ENCODE measurements at places on chromosomes 3 and 15. TPM values are rescaled to one million over a fixed set of nuclear protein-coding genes. Genes with fewer than 3 reads are reported as not detected.

Gene CACNA1D
- 24.2 TPM for total RNA-seq

Gene TNFSF10
- 84.3 TPM for total RNA-seq

GRCh38 chr3:132963786-132964185 lies 74.4 kb upstream of the TMEM108 start:
- no peaks in the 10 kb centered on the region for H3K4me1 ChIP-seq
- H3K27me3 ChIP-seq: no peaks in the 10 kb centered on the region
- DNase-seq: no peak
- no peak overlapping the region for H3K4me3 ChIP-seq
- H3K36me3 ChIP-seq: no peaks in the 10 kb centered on the region

DNA sequence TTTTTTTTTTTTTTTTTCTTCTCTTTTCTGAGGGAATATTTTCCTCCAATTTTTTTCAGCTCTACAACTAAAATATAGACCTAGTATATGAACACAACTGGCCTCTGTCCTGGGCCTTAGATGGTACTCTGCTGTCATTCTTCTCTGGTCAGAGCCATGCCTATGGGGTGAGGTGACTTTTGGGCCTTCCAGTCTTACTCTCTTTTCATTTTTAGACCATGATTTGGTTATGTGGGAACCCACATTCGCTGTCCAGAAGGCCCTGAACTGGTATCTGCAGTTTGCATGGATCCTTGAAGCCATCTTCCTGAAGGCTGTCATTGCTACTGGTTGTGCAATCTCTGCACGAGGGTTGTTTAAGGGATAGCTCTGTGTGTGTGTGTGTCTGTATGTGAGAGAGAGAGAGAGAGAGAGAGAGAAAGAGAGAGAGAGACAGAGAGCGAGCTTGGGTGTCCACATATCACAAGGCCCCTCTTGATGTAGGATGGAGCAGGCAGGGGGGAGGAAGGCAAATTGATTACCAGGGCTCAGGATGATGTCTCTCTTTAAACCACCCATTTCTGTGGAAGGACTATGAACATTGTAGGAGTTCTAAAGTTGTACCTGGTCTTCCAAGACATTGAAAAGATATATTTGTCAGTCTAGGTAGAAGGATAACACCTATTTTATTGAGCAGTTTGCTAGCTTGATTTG lies 6.9 kb downstream of the TGFBR2 start:
- H3K36me3 ChIP-seq: no peaks in the 10 kb centered on the region
- H3K4me1 ChIP-seq: peaks cover 100% of the 10 kb centered on the region
- no peaks in the 10 kb centered on the region for H3K27me3 ChIP-seq
- no peak for DNase-seq

Gene PRR23E
- total RNA-seq: not detected

DNA sequence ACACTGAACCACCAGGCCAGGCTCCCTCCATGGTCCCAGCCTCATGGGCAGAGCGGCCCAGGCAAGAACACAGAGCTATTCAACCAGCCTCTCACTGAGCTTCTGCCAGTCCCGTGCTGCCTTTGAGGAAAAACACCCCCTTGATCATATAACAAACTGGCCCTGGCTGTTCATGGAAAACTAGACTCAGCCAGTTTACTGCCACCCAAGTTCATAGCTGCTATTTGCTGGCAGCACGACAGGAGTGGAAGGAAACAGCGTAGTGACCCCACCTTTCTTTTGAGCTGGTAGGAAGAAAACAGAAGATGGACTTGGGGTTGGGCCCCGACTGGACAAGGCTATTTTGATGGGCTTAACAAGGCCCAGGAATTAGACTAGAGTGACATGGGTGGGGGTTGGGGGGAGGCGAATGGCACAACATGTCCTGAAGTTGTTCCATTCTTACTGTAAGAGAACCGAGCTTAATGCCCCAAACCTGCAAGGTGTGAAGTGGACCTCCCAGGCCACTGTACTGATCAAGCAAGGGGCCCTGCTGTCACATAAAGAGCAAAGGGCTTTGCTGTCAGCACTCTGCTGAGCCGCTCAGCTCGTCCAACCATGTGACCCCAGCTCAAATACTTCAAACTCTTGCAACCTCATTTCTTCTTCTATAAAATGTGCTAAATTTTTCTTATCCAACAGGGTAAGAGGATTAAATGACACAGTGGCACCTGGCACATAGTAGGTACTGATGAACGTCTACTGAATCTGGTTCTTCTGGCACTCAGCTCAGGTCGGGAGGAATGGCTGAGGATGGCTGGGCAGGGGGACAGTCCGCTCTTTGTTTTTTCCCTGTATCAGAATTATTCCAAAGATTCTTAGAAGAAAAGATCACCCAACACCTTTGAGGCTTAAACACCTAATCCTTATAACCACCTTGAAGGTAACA lies 1.6 kb downstream of the FBXL22 start:
- no peaks in the 10 kb centered on the region for H3K36me3 ChIP-seq
- no peaks in the 10 kb centered on the region for H3K27me3 ChIP-seq
- H3K4me1 ChIP-seq: peaks cover 98% of the 10 kb centered on the region
- DNase-seq: no peak
- no peak overlapping the region for H3K4me3 ChIP-seq

Gene NUTM1
- not detected for total RNA-seq

DNA sequence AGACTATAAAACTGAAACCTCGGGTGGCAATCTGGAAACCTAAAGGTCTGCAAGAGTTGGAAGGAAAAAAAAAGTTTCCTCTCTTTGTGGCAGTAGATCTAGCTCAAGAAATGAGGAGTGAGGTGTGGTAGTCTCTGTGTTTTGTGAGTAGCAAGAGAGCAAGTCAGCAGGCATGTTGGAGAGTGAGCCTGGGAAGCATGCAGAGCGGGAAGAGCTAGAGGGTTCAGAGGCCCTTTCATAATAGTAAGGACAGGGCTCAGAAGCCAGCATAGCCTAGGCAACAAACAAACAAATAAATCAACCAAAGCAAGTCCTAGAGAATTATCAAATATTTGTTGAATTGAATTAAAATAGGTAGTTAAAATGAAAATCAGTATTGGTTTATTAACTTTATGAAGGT lies 189.7 kb upstream of the CBLB start:
- DNase-seq: no peak
- no peak overlapping the region for H3K4me3 ChIP-seq
- no peaks in the 10 kb centered on the region for H3K27me3 ChIP-seq
- H3K27ac ChIP-seq: no peak overlapping the region
- no peaks in the 10 kb centered on the region for H3K4me1 ChIP-seq
- H3K36me3 ChIP-seq: no peaks in the 10 kb centered on the region

GRCh38 chr15:57333487-57333886 lies 42.8 kb upstream of the CGNL1 start:
- no peaks in the 10 kb centered on the region for H3K36me3 ChIP-seq
- H3K4me1 ChIP-seq: no peaks in the 10 kb centered on the region
- H3K27ac ChIP-seq: no peak overlapping the region
- no peak for DNase-seq
- H3K27me3 ChIP-seq: no peaks in the 10 kb centered on the region

DNA sequence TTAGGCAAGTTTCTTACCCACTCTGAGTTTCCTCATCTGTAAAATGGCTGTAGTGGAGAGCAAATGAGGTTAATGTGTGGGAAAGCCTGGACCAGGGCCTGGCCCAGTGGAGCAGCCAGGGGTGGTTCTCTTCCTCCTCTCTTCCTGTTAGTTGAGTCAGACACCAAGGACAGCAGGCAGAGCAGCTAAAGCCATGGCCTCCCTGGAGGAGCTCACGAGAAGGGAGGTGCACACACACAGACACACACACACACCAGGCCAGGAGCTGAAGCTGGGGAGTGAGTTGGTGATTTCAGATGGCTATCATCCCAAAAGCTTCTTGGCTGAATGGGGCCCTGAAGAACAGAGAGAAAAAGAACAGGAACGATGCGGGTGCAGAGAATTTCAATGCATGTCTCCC lies 33.2 kb upstream of the TSPAN3 start:
- no peak for DNase-seq
- no peaks in the 10 kb centered on the region for H3K27me3 ChIP-seq
- H3K4me3 ChIP-seq: no peak overlapping the region
- no peaks in the 10 kb centered on the region for H3K36me3 ChIP-seq
- peaks cover 41% of the 10 kb centered on the region for H3K4me1 ChIP-seq
- no peak overlapping the region for H3K27ac ChIP-seq

DNA sequence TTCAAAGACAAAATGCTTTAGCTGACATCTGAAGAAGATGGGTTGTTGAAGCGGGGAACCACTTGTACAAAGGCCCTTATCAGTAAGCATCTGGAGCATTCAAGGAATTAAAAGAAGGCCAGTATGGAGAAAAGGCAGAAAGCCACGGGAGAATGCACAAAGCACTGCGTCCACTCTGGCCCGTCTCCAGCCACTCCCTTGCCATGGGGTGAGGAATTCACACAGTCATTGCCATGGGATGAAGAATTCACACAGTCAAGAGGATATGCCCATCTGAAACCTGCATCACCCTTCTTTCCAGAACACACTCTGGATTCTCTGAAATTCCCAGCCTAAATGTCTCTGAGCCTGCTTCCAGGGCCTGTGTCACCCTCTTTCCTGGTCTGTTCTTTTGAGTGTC lies 26.7 kb upstream of the STAG1 start:
- H3K4me1 ChIP-seq: no peaks in the 10 kb centered on the region
- no peaks in the 10 kb centered on the region for H3K27me3 ChIP-seq
- DNase-seq: no peak
- H3K36me3 ChIP-seq: no peaks in the 10 kb centered on the region
- H3K4me3 ChIP-seq: no peak overlapping the region

Gene ADAMTSL3
- total RNA-seq: 5.7 TPM

DNA sequence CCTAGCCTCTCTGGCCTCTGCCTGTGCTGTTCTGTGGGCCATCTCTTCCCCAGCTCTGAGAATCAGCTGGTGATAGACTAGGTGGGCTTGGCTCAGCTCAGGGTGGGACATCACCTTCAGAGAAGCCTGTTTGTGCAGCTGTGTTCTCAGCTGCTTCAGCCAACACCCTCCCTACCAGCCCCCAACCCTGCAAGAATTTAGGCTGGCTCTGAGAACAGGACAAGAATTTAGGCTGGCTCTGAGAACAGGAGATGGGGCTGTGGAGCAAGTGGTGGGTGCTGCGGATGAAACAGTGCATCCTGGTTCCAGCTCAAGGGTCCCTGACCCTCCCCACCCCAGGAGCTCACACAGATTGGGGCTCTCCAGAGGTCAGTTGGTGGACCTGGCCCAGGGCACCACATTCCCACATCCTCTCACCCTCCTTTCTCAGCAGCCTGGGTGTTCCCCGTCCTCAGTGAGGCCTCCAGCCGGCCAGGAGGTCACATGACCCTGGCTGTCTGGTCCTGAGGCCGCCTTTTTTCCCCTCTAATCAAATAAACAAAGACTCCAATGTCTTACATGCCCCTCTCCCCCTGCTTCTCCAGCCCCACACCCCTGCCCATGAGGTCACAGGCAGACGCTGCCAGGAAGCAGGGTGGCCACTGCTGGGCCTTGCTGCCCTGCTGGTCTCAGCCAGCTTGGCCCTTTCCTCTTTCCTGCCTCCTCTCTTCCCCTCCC lies 14.9 kb downstream of the PLEKHO2 start:
- H3K4me3 ChIP-seq: no peak overlapping the region
- no peak for DNase-seq
- H3K36me3 ChIP-seq: peaks cover 95% of the 10 kb centered on the region
- H3K27ac ChIP-seq: peak overlapping the region; percentile 77
- no peaks in the 10 kb centered on the region for H3K27me3 ChIP-seq

Gene TRIM42
- not detected for total RNA-seq

- no peaks in the 10 kb centered on the region for H3K36me3 ChIP-seq
- no peaks in the 10 kb centered on the region for H3K4me1 ChIP-seq
- H3K27me3 ChIP-seq: no peaks in the 10 kb centered on the region
- H3K27ac ChIP-seq: no peak overlapping the region
- H3K4me3 ChIP-seq: no peak overlapping the region
- DNase-seq: no peak
These were observed 351.2 kb upstream of the SGO1 start for GRCh38 chr3:20537234-20537633.

Gene ARGFX
- not detected for total RNA-seq

DNA sequence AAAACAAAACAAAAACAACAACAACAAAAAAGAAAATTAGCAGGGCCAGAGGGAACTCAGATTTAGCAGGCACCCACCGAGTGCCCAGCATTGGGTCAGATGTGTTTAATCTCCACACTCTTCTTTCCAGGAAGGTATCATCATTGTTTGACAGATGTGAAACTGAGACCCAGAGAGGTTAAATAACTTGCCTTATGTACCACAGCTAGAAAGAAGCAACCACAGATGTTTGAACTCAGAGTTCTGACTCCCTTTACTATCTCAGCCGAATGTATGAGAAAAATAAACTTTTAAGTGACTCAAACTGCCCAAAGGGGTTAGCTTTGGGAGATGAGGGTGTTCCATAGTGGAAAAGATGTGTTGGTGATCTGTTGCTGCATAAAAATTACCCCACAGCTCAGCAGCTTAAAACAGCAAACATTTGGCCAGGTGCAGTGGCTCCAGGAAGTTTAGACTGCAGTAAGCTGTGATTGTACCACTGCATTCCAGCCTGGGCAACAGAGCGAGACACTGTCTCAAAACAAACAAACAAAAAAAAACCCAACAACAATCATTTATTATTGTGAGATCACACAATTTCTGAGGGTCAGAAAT lies 4.5 kb upstream of the RPP25 start:
- no peaks in the 10 kb centered on the region for H3K36me3 ChIP-seq
- H3K27ac ChIP-seq: peak overlapping the region; percentile 30
- H3K4me3 ChIP-seq: no peak overlapping the region
- peaks cover 54% of the 10 kb centered on the region for H3K4me1 ChIP-seq
- DNase-seq: no peak

Gene PSTPIP1
- total RNA-seq: 92.4 TPM

- H3K27ac ChIP-seq: no peak overlapping the region
- no peak overlapping the region for H3K4me3 ChIP-seq
- H3K4me1 ChIP-seq: peaks cover 16% of the 10 kb centered on the region
- H3K27me3 ChIP-seq: no peaks in the 10 kb centered on the region
- no peak for DNase-seq
- no peaks in the 10 kb centered on the region for H3K36me3 ChIP-seq
These were observed 10.6 kb downstream of the NCEH1 start for GRCh38 chr3:172700256-172700655.

- DNase-seq: peak; percentile 63
- no peaks in the 10 kb centered on the region for H3K27me3 ChIP-seq
- no peaks in the 10 kb centered on the region for H3K4me1 ChIP-seq
- no peaks in the 10 kb centered on the region for H3K36me3 ChIP-seq
- H3K4me3 ChIP-seq: no peak overlapping the region
These were observed 383.9 kb upstream of the TMCO5A start for GRCh38 chr15:37550360-37551024.

Measured in spleen (tissue), 13 donors.